ENCODE measurements at places on chromosomes 11 and 22. TPM values are rescaled to one million over a fixed set of nuclear protein-coding genes. Genes with fewer than 3 reads are reported as not detected.

SYT12 gene
- 0.56 TPM for total RNA-seq

DNA sequence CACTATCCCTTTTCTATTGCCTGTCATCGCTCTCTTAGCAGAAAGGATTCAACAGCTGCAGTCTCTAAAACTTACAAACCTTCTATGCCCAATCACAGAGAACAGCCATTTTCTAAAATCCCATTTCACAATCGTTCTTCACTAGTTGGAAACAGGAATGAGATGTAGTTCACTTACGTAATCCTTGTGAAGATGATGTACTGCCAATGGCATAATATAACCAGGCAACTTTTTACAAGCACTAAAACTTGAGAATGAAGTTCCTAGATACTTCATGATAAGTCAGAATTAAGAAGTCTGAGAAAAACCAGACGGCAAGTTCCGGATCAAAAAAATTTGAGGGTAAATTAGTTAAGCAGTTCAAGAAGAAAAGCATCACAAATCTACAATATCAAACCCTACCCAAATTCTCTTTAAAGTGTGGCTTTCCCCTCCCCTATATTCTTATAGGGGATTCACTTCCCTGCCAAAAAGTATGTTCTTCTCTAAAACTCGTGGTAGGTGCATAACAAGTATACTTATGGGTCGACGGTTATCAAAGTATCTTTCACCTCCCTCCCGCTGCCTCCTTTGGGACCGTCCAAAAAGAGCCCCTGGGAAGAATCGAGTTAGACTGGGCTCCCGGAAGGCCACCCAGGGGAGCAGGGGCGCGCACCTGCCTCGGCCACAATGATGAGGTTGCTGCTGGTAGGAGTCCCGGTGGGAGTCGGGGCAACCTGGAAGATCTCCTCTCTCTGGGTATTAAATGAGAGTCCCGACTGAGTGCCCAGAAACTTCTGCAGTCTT, 666 bp downstream of the MSANTD4 start:
- peak; percentile 56 for DNase-seq

SLC5A12 gene
- not detected for total RNA-seq

- DNase-seq: no peak
These were observed 12.1 kb upstream of the SIGIRR start for GRCh38 chr11:426851-427250.

NPAS4 gene
- total RNA-seq: under 0.01 TPM

DNA sequence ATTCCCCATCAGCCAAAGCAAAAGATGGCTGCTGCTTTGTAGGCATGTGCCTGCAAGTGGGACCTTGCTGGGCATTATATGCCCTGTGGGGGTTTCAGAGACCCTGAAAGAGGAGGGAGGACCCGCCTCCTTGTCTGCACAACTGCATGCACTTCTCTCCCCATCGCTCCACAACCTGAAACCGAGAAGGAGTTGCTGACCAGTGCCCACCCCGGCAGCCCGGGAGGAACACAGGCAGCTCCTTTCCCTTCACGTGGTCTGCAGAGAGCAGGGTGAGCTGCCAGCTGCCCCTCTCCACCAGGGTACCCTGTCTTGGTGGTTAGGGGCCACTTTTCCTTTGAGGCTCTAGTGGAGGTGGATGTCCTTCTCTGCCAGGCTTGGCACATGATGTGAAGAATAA, 1.4 kb upstream of the TMEM132A start:
- DNase-seq: no peak

DNA sequence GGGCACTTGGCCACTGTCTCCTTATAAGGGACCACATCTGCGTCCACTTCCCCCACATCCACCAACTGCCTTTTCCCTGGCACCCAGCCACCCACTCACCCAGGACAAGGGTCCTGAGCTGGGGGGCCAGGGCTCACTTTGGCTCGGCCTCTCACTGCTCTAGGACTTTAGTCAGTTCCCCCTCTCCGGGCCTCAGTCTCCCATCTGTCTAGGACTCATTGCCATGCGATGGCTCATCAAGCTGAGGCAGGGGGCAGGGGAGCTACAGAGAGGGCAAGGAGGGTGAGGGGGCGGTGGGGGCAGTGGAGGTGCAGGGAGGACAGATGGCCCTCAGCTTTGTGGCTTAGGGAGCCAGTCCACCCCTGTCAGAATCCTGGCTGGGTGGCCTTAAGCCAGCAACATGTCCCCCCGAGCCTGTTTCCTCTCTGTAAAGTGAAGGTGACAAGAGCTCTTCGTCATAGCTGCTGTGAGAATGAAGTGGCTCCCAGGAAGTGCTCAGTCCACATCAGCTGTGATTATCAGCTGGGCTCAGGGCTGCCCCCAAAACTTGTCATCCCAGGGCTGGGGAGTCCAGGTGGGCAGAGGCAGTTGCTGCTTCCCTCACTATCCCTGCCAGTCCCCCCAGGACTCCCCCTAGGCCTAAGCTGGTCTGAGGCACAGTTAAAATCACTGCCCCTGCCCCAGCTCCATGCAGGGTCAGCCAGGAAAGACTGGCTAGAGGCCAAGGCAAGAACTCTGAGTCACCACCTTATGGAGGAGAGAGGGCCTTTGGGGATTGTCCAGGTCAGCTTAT, 14.9 kb downstream of the RAC2 start:
- peak; percentile 87 for DNase-seq

OR51B5 gene
- total RNA-seq: 0.54 TPM

BTBD18 gene
- total RNA-seq: not detected

DNA sequence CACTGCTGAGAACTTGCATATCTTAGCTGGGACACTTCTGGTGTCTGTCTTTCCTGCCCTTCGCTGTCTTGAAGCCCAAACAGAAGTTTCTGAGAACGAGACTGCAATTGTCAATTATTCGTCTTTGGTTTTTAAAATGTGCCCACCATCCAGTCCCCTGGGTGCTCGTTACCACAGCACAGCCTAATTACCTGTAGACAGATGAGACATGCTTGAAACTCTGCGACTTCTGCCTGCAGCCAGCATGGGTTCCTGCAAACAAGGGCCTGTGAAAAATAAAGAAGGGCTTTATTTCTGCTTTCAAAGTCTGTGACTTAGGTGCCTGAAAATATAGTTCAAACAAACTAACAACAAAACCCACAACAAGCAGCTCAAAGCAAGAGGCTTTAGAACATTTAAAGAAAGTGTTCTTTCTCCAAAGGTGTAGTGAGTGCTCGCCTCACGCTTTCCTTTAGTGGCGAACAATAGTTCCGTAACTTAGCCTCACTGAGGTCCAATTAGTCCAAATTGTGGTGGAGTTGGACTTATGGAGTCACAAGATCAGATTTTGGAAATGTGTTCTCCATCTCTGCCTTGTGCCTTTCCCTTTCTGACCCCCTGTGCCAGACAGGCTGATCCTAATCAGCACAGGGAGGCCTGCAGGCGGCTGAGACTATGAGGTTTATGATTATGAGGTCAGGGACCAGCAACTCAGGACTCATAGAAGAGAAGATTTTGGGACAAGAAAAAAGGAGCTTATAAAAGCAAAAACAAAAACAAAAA, 20.4 kb upstream of the GRAMD1B start:
- no peak for DNase-seq

TRIM48 gene
- total RNA-seq: not detected

- DNase-seq: no peak
These were observed 189.4 kb downstream of the CEP164 start for GRCh38 chr11:117517097-117517496.

DNA sequence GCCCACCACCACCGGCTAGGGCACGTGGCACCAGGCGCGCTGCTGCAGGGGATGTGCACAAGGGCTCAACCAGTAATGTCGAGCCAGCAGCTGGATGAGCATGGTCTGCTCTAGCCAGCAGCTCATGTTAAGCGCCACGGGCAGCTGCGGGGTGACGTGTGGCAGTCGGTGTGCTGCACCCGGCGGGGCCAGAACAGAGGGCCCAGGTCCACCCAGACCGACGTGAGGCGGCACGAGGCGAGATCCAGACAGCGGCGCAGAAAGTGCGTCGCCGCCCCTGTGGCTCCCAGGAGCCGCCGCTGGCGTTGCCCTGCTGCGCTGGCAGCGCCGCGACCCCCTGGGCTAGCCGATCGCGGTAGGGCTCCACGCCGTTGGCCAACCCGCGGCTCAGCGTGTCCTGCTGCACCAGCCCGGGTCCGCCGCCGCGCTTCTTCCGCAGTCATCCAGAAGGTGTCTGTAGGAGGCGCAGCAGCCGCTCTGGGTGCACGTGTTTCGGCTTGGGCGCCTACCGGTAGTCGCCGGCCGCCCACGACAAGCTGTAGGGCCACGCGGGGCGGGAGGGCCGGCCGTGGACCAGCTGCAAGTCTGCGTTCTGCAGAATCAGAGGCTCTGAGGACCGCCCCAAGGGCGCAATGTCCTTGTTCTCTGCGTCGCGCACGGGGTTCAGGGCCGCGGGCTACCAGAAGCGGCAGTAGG, 4.6 kb upstream of the GALR3 start:
- DNase-seq: peak; percentile 35

GRCh38 chr11:106683435-106683834, 334.8 kb downstream of the GUCY1A2 start:
- DNase-seq: no peak

DNA sequence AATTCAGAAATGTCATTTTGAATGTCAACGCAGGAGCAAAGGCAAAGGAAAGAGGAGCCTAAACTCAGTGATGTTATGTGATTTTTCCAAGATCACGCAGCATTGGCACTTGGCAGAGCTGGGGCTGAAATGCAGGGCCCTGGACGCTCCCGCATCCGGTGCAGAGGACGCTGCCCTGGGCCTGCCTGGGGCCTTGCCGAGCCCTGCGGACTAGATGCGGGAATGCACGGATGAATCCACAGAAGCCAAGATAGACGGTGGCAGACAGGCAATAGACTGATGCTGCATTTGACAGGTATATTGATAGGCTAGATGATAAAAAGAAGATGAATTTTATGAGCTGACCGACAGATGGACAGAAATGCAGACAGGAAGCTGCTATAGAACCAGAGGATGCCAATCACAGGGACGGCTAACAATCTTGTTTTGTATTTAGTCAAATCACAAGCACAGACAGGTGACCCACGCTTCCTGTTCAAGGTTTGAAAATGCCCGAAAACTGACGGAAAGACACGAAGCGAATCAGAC, 696 bp upstream of the MARK2 start:
- DNase-seq: no peak

DNA sequence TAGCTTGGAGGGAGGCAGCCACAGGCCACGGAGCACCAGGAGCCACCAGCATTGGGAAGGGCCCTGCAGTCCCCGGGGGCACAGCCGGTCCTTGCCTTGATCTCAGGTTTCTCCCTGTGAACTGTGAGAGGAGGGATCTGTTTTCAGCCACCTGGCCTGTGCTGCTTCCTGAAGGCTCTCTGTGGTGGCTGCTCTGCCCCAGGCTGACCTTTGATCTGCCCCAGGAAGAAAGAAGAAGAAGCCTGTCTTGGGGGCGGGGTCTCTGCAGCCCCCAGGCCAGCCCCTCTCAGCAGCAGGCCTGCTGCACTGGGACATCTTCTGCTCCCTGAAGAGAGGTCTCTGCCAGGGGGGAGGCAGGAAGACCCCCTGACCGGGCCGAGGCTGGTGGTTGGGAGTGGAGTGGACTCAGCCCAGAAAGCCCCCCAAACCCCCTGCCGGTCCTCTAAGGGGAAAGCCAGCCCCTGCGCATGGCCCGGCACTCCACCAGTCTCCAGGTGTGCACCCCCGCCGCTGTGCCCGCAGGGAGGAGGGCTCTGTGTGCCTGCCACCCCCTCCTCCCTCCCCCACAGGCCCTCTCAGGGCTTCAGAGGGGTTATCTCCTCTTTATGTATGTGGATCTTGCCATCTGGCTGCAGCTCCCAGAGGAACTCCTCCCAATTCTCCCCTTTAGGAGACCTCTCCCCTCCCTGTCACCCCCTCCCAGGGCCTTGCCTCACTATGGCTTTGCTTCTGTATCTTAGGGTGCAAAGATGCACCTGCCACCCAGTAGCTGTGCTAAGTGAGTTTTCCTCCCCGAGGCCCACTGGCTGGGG, 675.3 kb downstream of the BRD1 start:
- no peak for DNase-seq

GRCh38 chr11:69267395-69267805, 26.6 kb upstream of the MYEOV start:
- DNase-seq: no peak

DNA sequence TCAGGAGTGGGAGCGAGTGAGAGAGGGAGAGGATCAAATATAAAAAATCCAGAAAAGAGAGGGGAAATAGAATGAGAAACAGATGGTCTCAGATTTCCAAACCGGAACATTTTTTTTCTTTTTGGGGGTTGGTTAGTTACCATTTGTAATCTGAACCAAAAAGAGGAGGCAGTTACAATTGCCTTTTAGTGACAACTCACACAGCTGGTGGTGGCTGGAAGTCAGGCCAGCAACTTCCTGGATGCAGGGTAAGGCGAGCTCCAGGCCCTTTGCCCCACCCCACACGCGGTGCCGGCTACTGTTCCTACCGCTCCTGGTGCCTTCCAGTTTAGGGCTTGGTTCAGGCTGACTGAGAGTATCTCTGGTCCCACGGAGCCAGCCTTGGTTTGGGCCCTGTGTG, 21.0 kb upstream of the UBASH3B start:
- DNase-seq: peak; percentile 64

- peak; percentile 86 for DNase-seq
These were observed 289.9 kb downstream of the TENM4 start for GRCh38 chr11:79150966-79151365.

RCN1 gene
- 129 TPM for total RNA-seq

DNA sequence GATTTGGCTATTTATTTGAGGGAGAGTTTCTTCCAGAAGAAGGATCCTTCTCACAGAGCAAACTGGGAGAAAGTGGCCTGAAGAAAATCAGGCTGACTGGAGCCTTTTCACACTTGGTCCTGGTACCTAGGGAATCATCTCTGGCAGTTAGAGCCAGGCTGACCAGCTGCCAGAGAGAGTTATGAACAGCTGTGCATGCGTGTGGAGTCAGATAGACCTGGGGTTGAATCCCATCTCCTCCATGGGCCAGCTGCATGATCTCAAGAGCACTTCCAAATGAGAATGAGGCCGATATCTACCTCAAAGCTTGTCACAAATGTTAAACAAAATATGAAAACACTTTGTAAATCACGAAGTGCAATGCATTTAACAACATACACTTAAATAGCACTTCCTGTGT, 390.0 kb downstream of the TENM4 start:
- peak; percentile 89 for DNase-seq

GLB1L3 gene
- not detected for total RNA-seq

DNA sequence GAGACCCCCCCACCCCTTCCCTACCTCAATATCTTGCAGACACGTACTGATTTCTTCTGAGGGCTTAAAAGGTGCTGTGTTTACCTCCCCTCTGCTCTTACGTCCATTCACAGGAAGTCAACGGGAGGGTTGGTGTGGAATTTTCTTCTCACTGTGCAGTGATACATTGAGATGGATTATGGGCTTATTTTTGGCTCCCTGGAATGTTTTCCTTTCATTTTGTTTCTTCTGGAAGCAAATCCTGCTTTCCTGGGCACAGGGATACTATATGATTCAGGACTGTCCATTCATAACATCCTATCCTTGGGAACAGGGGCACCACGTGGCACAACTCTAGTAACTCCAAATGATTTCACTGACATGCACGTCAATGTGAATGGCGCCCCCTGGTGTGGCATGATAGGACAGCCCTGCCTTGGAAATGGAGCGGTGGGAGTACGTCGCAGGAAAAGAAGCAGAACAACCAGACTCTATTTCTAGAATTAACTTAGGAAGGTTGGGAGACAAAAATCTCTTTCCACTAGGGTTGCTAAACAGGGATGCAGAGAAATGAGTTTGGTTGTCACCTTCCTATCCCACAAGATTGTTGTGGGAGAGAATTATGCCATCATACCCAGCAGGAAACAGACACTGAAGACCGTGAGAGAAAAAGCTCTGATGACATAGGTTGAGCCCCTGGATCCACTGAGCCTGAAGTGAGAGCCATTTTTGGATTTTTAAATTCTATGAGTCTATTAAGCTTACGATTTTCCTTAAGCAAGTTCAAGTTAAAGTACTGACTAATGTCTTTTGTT, 146.5 kb upstream of the RAG2 start:
- peak; percentile 66 for DNase-seq
